ENCODE measurements at places on chromosomes 6 and 20.

- DNase-seq: no peak
Measured at GRCh38 chr6:56714273-56714672, 71.6 kb upstream of the DST start.

- no peak for DNase-seq
Measured at GRCh38 chr6:139982195-139982594, 607.7 kb upstream of the CITED2 start.

DNA sequence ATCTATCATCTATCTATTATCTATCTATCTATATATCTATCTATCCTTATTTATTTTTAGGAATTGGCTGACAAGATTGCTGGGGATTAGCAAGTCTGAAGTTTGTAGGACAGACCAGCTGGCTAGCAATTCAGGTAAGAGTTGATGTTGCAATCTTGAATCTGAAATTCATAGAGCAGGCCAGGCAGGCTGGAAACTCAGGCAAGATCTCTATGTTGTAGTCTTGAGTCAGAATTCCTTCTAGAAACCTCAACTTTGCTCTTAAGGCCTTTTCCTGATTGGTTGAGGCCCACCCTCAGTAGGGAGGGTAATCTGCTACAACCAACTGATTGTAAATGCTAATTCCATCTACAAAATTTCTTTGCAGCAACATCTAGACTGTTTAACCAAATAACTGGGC lies 19.2 kb downstream of the MAPK13 start:
- no peak for DNase-seq

DNA sequence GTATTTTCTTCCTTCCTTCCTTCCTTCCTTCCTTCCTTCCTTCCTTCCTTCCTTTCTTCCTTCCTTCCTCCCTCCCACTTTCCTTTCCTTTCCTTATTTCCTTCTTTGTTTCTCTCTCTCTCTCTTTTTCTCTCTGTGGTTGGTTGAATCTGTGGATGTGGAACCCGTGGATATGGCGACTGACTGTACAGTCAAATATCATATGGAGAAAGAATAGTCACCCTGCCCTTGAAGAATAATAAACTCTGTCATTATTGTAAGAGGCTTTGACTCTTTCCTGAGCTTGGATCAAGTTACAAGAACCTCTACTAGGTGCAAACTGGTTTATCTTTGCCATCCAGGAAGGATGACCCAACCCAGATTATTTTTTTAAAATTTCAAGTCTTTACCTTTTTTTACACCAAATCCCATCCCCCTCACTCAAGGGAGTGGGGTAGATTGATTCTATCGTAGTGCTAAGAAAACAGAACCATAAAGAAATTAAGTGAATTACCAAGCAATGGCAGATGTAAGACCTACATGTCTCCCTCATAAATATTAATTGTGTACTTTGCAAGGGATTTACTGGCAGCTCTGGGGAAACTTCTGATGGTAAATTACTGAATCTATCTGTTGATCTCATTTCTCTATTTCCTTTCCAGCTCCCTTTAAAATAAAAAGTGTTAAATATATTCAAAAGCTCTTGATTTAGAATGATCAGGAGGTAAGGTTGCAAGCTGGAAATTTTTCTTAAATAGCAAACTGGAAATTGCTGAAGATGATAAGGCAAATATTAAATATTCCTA lies 667.5 kb downstream of the UTRN start:
- no peak for DNase-seq

- DNase-seq: no peak
Measured at GRCh38 chr20:4697831-4698221, 23.9 kb upstream of the PRND start.

GRCh38 chr20:59613861-59614260 lies 9.5 kb downstream of the PHACTR3 start:
- DNase-seq: no peak
